ENCODE measurements at places on chromosomes 5 and 9. TPM values are rescaled to one million over a fixed set of nuclear protein-coding genes. Genes with fewer than 3 reads are reported as not detected.

DNA sequence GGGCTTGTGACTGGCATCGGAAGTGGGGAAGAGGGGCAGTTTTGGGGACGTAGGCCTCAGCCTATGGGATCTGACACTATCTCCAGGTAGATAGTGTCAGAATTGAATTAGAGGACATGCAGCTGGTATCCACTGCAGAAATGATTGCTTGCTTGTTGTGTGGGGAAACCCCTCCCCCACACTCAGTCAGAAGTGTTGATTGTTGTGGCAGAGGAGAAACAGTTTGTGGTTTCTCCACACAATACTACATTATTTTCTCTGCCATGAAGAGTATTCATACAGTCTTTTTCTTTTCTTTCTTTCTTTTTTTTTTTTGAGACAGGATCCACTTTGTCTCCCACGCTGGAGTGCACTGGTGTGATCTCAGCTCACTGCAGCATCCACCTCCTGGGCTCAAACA is 113.9 kb downstream of the ARRDC3 start:
- no peak for DNase-seq

GRCh38 chr9:37410969-37411785 is 11.3 kb upstream of the GRHPR start:
- no peak for DNase-seq

DNA sequence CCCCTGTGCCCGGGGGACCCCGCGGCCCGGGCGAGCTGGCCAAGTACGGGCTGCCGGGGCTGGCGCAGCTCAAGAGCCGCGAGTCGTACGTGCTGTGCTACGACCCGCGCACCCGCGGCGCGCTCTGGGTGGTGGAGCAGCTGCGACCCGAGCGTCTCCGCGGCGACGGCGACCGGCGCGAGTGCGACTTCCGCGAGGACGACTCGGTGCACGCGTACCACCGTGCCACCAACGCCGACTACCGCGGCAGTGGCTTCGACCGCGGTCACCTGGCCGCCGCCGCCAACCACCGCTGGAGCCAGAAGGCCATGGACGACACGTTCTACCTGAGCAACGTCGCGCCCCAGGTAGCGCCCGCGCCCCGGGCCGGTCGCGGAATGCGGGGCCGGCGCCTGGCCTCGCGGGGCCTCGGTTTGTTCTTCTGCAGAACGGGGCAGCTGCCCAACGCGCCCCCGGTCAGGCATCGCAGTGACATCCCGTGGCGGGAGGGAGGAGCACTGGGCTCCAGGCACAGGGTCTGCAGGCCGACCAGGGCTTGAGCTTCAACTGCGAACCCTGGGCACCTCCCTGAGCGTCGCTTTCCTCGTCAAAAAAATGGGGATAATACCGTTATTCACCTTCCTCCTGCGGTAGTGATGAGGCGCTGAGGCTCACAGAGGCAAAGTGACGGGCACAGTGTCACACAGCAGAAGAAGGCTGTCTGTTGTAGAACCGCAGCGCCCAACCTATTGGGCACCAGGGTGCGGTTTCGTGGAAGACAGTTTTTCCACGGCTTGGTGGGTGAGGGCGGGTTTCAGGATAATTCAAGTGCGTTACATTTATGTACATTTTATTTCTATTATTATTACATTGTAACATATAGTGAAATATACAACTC is 777 bp downstream of the ENDOG start:
- DNase-seq: peak; percentile 31

DNA sequence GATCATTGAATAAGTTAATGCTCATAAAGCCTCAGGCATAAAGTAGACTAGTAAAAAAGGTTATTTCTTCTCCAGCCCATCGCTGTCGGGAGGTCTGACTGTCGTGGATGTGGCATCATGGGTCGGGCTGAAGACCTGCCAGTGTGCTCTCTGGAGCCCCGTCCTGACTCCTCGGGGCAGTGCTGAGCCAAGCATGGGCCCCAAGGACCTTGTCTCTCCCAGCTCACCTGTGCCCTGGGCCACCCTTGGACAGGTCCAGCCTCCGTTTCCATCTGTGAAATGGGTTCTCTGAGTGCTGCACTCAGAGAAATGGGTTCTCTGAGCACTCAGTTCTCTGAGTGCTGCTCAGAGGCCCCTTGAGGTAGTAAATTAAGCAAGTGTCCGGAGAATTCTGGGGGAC is 269.0 kb downstream of the GADD45G start:
- DNase-seq: no peak

OTULINL gene
- 36.3 TPM for total RNA-seq

DNA sequence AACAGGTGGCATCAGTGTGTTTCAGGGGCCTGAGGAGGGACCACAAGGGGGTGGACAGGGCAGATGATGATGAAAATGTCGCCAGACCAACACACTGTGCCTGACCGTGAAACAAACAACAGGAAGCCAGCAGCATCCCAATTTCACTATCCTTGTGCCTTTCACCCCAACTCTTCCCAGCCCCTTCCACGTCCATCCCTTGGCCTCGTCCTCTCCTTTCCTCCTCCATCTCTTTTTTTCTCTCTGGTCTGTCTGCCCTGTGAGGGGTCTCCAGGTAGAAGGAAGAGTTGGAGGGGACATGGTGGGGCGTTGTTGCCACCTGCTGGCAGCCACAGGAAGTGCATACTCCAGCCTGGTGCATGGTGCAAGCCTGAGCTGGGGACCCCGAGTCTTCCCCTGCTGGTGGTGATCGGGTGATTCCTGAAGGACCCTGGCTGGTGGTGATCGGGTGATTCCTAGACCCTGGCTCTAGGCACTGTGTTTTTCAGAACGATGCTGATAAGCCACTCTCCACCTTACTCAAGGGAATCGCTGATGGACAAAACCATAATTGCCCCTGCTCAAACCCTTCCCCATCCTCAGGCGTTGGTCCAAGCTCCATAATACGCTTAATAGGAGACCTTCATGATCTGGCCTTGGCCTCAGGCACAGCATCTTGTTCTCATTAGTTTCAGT is 21.7 kb upstream of the NSD1 start:
- peak; percentile 82 for DNase-seq

GRCh38 chr5:124071039-124071438 is 559.1 kb downstream of the CSNK1G3 start:
- DNase-seq: no peak

DNA sequence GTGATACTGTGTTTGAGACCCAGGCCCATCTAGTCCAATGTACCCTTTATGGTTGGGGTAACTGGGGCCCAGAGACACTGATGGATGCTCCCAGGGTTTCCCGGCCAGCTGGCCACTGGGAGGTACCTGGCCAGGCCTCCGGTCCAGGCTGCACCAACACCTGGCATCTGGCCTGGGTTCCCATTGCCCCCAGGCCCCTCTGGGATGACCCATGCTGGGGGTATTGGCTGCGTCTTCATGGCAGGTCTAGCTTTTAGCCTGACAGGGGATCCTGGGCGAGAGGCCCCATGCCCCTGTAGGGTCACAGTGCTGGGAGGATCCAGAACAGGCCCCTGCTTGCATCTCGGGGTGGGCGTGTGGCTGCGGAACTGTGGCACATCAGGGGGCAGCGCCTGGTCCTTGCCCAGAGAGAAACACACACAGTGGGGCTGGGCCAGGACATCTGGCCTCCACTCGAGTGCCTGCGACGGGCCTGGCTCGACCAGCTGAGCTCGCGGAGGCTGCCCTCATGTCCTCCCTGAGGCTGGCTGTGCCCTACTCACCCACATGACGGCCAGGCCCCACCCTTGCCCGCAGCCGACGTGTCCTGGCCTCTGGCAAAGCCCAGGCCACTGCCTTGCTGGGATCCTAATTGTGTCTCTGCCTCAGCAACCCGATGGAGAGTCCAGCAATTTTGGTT is 21.5 kb upstream of the COL5A1 start:
- no peak for DNase-seq

SYNPO gene
- 1.5 TPM for total RNA-seq

GRCh38 chr9:86500667-86501435 is 146.6 kb upstream of the TUT7 start:
- no peak for DNase-seq

GRCh38 chr5:160152287-160152686 is 33.0 kb upstream of the PWWP2A start:
- DNase-seq: no peak

DNA sequence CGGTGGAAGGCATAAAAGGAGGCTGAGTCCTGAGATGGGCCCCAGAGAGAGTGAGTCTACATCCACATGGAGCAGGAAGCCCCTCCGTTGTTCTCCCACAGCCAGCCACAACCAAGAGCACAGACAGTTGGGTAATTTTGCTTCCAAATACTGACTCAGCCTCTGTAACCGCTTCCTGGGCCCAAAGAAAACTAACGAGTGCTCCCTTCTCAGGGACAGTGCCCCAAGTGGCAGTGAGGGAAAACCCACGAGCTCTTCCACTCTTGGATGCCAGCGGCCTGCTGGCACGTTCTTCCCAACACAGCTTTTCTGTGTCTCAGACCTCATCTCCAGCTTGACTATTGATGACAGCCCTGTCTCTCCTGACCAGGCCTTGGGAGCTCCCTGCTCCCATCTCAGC is 207.6 kb downstream of the FSTL4 start:
- no peak for DNase-seq

PPP3R2 gene
- total RNA-seq: not detected

NRG2 gene
- 4.8 TPM for total RNA-seq

DNA sequence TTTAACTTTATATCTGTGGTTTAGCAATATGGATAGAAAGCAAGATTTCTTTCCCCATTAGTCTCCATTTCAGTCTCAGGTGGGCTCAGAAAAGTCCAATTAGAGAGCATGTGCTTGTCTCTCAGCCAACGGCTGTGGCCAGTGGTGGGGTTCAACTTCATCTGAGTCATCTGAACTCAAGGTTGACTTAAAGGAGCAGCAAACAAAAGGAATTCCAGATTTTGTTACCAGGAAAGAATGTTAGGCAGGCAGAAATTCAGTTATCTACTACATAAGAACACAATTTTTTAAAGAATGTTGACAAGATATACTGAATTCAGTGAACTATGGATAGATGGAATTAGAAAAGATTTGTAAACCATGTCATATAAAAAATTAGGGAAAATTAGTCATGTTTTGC is 784.1 kb downstream of the MAT2B start:
- DNase-seq: no peak

DNA sequence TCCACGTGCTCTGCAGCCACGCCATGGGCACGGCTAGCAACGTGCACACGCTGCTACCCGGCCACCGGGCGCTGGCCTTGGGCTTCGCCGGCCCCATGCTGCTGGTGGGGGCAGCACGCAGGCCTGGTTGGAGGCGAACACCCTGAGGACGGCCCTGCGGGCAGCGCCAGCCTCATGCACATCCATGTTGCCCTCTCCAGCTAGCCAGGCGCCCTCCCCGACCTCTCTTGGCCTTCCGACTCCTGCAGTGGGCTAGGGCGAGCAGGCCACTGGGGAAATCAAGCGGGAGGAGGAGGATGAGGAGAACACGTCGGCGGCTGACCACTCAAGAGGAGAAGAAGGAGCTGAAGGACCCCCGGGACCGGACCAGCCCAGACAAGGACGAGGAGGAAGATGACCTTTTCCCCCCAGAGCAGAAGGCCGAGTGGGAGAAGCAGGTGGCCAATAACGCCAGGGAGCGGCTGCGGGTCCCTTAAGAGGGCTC is 73.3 kb downstream of the INSL6 start:
- DNase-seq: no peak

DNA sequence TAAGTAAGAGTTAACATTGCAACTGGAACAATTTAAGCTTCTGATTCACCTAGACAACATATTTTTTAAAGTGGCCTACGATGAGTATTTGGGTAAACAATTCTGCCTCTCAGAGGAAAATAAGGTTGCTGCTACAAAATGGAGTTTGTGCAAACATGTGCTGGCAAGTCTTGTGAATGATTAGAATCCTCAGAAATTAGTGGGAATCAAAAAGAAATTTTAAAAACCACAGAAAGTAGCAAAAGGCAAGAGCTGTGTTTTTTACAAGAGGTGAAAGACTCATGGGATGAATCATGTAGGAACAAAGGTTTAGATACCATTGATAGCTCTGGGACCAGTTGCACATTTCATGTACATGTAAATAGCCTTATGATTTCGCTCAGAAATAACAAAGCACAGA is 561.6 kb downstream of the TAF11L14 start:
- no peak for DNase-seq

RNF208 gene
- 24.0 TPM for total RNA-seq

- DNase-seq: no peak
These were observed 122.3 kb downstream of the MTRR start for GRCh38 chr5:7991125-7991821.

- DNase-seq: no peak
These were observed 548.2 kb upstream of the CLINT1 start for GRCh38 chr5:158406884-158407823.

GRCh38 chr9:99244344-99245260 is 22.5 kb downstream of the SEC61B start:
- DNase-seq: no peak

SLC36A3 gene
- not detected for total RNA-seq

CARD9 gene
- 1.6 TPM for total RNA-seq

DNA sequence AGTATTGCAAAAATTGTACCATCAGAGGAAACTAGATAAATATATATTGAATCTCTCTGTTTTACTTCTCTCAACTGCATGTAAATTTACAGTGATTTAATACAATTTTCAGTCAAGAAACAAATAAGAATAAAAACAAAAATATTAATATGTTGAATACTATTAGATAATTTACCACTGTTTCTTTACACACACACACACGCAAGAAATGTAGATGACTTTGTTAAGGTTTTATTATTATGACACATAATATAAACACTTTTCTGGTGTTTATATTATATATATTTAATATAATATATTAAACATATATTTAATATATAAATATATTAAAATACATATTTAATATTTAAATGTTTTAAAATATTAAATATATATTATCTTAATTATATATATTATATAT is 814.3 kb upstream of the CDH10 start:
- DNase-seq: no peak

DNA sequence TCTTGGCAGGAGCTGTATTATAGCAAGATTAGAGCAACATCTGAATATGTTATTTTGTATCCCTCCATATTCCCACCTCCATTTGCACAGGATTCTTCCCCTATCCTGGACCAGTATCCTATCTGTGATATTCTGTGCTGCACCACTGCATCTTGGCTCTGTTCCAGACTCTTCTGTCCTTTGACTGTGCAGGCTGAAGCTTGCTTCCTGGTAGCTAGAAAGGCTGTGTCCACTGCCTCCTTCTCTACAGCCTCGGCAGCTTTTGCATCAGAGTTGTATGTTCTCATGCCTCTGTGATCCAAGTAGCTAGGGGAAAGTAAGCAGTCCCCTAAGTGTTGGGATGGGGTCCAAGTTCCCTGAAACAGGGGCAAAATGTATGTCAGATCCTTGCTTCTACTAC is 104.1 kb downstream of the GAS1 start:
- DNase-seq: no peak

DNA sequence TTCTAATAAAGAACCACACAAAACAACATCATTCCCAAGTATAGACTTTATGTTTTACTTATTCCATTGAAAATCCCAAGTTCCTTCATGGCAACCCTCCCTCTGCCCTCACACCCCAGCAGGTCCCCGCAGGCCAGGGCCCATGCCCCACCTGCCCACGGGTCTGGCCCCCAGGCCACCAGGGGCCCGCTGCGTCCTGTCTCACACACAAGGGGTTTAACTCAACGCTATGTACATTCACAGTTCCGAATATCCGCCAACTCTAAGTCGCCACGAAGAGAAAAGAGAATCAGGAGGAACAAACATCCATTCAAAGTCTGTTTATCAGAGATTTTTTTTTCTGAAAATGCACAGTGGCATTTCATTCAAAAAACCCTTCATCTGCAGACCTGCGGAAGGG is 16.2 kb upstream of the SLC6A3 start:
- no peak for DNase-seq

- no peak for DNase-seq
These were observed 199.2 kb upstream of the KLF4 start for GRCh38 chr9:107688728-107689127.

Measured in progenitor cell of endocrine pancreas (in vitro differentiated cells).